ENCODE measurements at places on chromosomes 5 and 9. TPM values are rescaled to one million over a fixed set of nuclear protein-coding genes. Genes with fewer than 3 reads are reported as not detected.

- DNase-seq: no peak
Measured at GRCh38 chr5:122182491-122182921, 53.2 kb downstream of the ZNF474 start.

DNA sequence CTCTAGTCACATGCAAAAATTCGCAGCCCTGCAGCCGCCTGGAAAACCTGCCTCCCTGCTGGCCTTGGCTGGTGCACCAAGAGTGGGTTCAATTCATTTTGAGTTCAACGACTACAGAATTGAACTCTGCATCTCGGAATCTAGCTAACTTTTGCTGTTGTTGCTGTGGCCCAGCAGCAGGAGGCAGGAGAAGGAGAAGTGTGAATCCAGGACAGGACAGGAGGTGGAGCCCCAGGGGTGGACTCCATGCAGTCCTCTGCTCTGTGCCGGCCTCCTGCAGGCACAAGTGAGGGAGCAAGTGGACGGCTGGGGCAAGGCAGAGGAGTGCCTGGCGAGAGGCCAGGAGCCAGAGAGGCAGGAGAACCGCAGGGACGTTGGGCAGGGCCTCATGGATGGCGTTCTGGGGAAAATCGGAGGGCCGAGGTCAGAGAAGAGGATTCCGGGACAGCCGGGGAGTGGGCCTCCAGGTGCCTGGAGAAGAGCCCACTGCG, 214.2 kb downstream of the FANCC start:
- DNase-seq: no peak

DNA sequence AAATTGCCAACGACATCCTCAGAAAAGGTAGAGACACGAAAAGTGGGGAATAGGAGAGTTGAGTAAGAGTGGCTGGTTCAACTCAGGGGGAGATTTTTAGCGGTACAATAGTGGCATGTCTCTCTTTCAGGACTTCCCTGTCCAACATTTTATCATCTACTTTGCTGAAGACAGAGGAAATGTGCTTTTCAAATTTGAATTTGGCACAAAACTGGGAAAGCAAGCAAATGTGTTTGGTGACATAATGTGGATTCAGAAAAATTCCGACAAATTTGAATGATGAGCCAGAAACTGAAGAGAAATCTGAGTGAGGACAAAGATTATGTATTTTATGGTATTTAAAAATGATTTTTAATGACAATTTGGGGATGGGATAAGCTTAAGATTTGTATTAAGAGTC, 33.6 kb upstream of the ZNF608 start:
- DNase-seq: no peak

DNA sequence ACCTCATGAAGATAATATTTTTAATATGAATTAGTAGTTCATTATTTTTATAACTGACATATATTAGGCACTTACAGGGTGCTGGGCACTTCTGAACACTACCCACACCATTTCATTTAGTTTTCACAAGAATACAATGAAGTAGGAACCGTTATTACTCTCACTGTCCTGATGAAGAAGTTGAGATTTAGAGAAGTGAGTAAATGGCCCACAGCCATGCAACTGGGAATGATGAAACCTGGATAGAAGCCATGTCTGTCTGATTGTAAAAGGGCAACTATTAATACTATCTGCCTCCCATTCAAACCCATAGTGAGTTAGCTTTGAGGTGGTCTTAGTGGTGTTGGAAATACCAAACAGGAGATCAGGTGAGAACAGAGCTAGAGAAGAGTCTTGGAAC, 29.6 kb upstream of the OTULINL start:
- no peak for DNase-seq

Gene TEX48
- total RNA-seq: not detected

All from liver (tissue), 10 donors.